ENCODE measurements at places on chromosomes 13 and 19.

DNA sequence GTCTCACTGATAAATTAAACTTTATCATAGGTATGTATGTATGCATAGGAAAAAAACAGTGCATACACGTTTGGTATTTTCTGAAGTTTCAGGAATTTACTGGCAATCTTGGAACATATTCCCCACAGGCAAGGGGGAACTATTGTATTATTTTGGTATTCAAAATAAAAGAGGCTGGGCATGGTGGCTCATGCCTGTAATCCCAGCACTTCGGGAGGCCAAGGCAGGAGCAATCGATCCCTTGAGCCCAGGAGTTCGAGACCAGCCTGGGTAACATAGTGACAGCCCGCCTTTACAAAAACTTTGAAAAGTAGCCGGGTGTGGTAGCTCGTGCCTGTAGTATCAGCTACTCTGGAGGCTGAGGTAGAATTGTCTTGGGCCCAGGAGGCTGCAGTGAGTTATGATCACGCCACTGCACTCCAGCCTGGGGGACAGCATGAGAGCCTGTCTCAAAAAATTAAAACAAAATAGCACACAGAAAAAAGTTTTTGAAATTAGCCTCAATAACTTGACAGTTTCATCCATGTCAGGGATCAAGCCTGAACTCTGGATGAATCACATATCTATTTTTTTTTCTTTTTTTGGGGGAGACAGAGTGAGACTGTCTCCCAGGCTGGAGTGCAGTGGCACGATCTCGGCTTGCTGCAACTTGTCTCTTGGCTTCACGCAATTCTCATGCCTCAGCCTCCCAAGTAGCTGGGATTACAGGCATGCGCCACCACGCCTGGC is 29.1 kb upstream of the HOMER3 start:
- DNase-seq = no peak

- DNase-seq = peak; percentile 60
These were observed 2.5 kb downstream of the ICAM5 start for GRCh38 chr19:10292206-10292788.

DNA sequence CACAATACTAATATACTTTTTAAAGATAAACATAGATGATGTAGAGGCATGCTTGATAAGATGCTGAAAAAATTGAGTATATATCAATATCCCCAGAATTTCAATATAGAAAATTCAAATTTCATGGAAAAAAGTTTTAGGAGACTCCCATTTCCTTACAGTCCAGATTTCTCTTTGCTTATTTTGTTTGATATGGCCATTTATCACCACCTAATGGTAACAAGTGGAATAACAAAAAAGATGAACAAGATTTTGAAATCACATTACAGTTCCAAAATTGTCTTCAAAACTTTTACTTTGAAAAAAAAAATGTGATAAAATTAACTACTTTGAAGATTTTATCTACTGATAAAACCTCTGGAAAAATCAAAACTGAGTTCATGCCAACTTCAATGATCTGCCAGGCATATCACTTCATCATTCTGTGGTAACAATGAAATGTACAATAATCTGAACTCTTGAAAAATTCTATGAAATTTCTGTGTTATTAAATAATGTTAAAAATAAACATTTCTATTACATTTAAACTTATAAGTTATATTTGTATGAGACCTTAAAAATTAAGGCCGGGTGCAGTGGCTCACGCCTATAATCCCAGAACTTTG is 17.5 kb downstream of the MIPEP start:
- peak; percentile 15 for DNase-seq

DNA sequence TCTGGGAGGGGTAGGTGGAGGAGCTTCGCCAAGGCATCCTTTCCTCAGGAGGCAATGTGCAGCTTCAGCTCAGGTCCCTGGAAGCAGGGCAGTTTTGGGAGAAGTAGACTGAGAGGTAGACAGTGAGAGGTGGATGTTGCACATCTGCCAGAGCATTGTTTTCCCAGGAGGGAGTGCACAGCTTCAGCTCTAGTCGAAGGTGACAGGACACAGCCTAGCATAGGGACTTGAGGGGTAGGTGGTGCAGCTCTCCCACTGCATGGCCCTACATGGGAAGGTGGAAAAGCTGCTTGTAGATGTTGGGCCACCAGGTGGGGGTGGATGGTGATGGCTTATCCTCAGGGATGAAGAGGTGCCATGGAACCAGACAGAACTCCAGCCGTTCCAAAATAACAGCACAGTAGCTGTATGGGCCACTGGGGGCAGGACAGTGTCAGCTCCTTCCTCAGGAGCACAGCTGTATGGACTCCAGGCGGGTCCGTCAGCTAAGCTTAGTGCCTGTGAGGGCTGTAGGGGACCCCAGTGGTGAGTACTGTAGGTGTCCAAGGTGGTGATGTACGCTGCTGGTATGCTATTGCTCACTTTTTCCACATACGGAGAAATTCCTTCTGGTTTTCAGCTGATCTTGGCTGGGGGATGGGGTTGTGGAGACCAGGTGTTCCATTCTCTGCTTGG is 17.4 kb upstream of the ZNF543 start:
- no peak for DNase-seq

DNA sequence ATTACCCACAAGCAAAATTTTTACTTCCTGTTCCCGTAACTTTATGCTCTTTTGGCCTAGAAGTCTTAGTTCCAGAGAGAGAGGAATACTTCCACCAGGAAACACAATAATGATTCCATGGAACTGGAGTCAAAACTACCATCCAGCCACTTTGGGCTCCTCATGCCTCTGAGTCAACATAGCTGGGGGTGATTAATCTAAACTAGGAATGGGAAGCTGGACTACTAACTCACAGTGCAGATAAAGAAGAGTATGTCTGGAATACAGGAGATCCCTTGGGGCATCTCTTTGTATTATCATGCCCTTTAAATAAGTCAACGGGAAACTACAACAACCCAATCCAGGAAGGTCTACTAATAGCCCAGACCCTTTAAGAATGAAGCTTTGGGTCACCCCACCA is 8.9 kb upstream of the ELF1 start:
- no peak for DNase-seq

Measured in CD4-positive, CD25-positive, alpha-beta regulatory T cell (primary cell).